ENCODE measurements at places on chromosomes 7 and 10.

DNA sequence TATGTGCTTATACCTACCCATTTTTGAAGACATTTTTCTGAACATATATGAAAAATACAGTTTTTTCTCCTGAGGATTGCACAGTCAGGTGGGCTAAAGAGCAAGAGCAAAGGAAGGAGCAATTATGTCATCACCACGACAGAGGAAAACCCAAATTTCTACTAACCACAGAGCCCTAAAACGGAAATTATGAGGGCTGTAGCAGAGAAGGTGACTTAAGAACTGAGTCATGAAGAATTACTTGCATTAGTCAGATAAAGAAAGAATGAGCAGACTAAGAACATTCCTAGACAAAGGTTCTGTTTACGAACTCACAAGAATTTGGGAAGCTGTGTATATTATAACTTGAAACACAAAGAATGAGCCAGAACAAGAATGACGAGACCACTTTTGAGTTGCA, 974.4 kb downstream of the NXPH1 start:
- no peak for DNase-seq

DNA sequence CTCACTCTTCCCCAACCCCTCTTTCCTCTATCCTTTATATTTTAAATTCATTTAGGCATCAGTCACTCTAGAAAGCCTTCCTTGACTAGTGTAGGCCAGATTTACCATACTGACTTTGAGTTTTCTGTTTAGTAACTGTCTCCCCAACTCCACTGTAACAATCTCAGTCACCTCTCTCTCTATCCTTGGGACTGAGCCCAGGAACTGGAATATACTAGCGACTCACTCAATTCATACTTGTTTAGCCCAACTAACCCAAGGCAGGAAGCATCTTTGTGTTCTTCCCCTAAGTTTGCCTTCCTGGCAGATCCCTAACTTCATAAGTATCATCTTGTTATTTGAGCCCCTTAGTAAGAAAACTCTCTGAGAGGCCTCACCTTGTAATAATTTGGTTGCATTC, 19.1 kb downstream of the PLCE1 start:
- DNase-seq: no peak

DNA sequence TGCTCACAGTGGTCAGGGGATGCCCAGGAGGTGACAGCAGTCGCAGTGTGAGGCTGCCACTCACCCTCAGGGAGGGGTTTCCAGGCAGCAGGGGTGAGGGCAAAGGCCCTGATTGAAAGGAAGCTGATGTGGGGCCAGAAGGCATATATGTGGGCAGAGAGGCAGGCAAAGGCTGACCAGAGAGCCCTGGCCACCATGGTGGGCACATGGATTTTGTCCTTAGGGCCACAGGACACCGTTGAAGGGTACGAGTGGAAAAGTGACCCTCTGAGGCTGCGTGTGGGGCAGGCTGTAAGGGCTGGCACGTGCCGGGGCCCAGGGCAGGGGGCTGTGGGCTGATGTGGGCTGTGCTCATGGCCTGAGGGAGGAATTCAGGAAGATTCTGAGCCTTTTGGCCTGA, 57.5 kb upstream of the ZNF32 start:
- no peak for DNase-seq

- DNase-seq: peak; percentile 74
These were observed 5.2 kb downstream of the DUSP5 start for GRCh38 chr10:110502851-110503301.

DNA sequence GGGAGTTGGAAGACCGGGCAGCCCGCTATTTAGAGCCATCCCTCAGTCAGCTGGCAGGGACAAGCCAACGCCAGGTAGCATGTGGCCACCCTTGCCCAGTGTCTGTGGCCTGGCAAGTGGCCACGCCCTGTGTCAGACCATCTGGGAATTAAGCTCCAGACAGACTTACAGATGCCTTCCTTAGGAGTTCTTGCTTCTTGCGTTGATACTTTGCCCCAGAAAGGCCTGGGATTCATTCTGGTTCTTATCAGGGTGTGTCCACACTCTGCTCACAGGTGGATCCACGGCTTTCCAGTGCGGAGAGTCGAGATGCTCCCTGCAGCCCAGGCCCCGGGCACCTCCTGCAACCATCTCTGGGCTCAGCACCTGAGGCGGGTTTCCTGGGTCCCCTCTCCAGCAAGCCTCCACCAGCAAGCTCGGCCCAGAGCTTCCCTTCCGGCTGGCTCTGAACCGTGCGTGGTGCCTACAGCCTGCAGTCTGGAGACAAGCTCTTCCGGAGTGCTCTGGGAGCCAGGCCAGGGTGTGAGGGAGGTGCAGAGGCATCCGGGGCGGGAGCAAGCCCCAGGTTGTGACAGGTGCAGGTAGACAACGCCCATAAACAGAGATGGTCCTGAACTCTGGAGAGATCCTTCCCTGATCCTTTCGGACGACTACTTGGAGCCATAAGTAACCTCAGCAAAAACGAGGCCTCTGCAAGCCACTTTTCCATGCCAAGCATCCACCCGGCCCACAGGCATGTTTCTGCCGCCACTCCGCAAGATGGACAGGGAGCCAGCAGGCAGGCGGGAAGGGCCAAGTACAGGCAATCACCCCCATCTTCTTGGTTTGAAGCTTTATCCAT, 32.3 kb upstream of the PPIF start:
- DNase-seq: no peak

DNA sequence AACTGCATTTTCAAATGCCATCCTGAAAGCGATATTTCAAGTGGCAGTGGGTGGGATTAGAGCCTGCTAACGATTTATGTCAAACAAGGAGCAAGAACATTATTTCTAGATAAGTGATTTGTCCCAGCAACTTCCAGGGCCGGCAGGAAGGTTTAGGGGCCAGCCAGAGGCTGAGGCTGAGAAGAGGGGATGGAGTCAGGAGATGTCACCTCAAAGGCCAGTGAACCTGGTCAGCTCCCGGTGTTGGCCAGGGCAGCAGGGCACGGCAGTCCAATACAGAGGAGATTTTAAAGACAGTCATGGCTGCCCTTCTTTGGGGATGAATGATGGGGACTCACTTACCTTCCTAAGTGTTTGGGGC, 105.7 kb upstream of the PPIF start:
- DNase-seq: no peak

DNA sequence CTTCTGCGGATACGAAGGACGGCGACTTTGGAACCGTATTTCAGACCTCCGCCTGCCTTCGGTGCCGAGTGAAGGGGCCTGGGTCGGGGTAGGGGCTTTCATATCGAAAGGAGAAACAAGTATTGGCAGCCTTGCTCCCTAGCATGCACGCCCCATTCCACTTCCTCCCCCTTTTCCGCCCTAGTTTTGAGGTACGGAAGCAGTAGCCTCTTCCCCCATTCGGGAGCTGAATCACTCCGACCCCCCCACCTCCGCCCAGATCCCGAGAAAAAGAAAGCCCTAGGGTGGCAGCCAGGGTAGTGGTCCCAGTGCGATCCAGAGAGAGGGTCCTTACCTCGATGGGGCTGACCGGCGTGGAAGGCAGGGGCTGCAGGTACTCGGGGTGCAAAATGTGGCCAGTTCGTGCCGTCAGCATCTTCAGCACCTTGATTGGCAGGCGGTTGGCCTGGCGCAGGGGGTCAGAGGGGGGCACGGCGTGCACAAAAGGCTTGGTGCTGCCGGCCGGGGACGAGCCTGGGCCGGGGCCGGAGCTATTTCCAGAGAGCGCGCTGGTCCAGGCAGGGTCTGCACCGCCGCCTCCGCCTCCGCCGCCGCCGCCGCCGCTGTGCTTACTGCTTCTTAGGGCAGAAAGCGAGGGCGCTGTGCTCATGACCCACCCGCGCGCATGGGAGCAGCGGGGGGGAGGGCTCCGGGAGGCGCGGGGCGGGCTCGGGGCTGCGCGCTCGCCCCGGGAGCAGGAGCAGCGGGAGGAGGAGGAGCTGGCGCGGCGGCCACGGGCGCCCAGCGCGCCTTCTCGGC, 594 bp downstream of the ZNF503 start:
- DNase-seq: no peak
